Stimulated activated CD8-positive, alpha-beta memory T cell treated with anti-CD3 and anti-CD28 coated beads, Interleukin-2, amount 100 ng/mL, for 1 hour (primary cell): ENCODE measurements at places on chromosomes 3 and 15.

DNA sequence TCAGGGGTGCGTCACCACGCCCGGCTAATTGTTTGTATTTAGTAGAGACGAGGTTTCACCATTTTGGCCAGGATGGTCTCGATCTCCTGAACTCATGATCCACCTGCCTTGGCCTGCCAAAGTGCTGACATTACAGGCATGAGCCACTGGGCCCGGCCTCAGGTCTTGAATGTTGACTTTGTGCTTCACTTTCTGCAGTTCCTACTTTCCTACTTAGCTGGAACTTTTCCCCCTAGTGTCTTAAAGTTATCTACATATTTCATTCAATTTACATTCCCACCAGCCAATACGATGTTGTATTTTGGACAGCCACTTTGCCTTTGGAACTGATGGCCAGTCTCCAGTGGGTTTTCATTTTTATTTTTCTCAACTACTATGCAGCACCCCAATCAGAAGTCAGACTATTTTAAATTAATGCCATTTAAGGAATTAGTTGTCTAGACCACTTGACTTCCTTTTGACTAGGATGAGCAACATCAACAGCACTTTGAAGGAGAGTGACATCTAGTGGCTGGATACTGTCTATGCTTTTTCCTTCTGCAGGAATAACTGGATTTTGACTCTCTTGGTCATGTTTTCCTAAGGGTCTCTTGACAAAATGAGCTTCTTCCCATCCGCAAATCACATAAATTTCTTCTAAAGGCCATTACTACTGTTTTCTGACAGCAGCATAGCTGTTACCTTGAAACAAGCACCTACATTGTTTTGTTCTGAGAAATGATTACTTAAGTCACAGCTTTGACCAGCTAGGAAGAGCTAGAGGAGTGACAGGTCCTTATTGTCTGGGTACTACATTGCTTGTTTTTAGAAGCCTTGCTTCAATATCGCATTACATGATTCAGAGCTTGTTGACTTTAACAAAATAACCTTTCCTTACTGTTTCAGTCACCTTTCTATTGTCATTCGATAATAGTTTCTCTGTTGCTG is 140.2 kb downstream of the ITPR1 start:
- DNase-seq, result no peak

GRCh38 chr3:166759736-166760513 is 620.2 kb downstream of the ZBBX start:
- DNase-seq, result no peak

DNA sequence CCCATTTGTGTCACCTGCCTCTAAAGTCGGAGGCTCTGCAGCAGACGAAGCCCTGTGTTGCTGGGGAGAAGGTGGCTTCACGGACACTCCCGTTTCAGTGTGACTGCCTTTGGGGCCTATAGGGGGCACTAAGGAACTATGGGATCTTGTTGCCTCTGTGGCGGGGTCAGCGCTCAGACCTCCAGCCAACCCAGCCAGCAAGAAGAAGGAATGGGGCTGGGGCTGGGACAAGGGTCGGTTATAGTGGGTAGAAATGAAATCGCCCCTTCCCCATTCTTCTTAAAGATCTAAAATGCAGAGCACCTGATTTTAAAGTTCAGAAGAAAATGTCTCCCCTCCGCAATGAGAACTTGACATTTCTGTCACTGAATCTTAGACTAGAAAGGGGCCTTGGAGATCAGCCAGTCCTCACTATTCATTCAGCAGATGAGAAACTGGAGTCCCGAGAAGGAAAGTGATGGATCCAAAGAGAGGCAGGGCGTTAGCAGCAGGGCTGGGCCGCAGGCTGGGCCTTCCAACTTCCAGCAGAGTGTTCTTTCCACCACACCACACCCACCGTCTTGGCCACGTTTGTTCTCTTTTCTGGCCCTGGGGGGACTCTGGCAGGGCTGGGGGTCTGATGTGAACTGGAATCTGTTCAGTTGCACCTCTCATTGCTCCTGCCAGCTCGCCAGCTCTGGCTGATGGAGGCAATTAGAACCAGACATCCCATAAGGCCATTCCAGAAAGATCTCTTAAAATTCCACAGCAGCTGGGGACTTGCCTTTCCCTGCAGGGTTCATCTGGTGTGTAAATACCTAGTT is 195.4 kb downstream of the OPA1 start:
- no peak for DNase-seq

- no peak for DNase-seq
Observed at GRCh38 chr3:16768956-16769355, 115.8 kb upstream of the PLCL2 start.

DNA sequence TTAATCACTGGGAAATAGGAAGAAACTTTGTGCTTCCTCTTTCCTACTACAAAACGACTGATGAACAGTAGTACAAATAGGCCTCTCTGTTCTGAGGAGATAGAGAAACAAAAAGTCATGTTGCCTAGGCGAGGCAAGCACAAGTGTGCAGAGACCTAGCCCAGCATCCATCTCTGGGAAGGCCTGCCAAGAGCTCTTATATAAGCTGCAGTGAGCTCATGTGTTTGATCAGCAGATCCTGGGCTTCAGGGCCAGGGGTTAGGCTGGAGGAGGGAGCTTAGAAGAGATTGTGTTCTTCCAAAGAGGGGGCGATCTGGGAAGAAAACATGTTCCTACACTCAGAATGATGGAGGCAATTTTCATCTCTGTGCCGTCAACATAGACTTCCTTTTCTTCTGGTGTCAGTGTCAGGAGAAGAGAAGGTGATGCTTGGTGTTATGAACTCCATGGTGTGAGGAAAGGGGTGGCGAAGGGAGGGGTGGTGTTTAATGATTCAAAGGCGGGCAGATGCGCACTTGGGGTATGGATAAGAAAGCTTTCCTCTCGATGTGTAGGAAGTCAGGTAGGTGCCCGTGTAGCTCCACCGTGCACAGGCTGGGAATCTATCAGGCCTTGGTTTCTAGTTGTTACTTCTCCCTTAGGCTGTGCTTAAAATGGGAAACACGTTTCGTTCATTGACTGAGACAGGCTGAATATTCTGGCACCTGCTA is 29.5 kb upstream of the ETV5 start:
- DNase-seq, result no peak

- DNase-seq, result no peak
Observed at GRCh38 chr3:37479981-37480380, 305.6 kb upstream of the LRRFIP2 start.

- no peak for DNase-seq
Observed at GRCh38 chr3:71973274-71974030, 188.5 kb upstream of the PROK2 start.

- no peak for DNase-seq
Observed at GRCh38 chr3:138625707-138626365, 17.3 kb downstream of the FAIM start.

- no peak for DNase-seq
Observed at GRCh38 chr3:157046520-157046919, 113.4 kb downstream of the CCNL1 start.

GRCh38 chr3:117130222-117130621 is 420.6 kb downstream of the TUSC7 start:
- no peak for DNase-seq

GRCh38 chr15:45163508-45163856 is 24.3 kb downstream of the SHF start:
- DNase-seq, result no peak

DNA sequence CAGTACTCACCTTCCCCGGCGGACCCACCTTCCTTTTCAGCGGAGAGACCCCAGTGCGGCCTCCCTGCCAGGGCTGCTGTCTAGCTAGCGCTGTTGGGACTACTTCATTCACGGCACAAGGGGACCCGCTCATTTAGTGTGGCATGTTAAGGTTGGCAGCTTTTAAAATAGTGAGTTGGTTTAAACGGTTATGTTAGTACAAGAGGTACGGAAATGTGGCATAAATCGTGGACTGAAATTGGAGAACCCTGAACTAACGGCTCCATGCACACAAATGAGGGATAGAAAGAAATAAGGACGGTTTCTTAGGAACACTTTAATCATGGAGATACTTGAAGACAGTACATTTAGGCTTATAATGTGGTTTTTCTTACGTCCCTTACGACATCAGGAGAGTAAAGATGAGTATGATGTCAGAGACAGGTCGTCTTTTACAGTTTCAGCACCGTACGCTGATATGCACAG is 752 bp downstream of the CEP63 start:
- no peak for DNase-seq

DNA sequence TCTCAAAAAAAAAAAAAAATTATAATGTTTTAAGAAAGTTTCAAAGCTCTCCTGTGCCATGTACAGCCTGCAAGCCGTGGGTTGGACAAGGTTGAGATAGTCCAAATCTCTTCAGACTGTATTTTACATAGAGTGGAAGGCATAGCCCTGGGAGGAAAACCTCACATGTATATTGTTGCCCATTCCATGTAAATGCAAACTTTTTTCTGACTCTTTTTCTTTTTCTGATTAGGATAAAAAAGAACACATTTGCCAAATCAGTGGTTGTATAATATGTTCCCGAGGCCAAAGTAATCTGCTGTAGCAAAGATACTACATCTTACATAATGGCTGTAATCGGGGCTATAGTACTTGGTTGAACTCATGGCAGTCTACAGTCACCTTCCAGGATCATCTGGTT is 35.7 kb upstream of the UBL7 start:
- DNase-seq, result no peak

DNA sequence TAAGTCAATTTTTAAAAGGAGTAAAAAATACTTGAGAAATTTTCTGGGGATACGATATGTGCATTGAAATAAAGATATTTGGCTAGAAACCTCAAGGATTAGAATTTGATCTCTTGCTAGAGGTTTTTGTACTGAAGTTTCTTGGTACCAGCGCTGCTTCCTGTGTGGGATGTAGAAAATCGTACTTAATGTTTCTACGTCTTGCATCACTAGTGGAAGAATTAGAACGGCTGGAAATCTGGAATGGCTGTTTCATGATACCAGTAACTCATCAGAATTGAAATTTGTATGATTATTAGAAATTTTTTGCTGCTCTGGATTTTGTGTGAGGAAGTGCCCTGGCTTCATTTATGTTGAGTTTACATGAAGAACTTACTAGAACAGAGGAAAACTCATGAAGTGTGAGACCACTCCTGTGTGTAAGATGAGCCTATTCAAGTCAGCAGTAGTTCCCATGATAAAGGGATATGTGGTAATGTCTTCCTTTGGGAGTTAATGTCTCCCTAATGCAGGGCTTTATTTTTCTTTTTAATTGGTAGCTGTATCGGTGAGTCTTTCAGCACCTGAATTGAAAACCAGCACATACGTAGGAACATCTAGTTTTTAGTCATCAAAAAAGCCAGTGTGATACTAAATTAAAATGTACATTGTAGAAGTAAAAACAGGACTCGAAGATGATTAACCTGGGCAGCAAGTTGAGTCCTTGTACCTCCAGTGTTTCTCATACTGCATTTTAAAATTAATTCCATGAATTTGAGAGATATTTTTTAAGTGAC is 3.2 kb downstream of the KBTBD8 start:
- DNase-seq, result no peak

GRCh38 chr3:177468331-177468730 is 271.0 kb upstream of the TBL1XR1 start:
- no peak for DNase-seq

GRCh38 chr3:150737874-150738679 is 24.9 kb downstream of the SIAH2 start:
- no peak for DNase-seq

- DNase-seq, result no peak
Observed at GRCh38 chr3:2847062-2847841, 262.9 kb downstream of the IL5RA start.

GRCh38 chr15:66560856-66561525 is 4.8 kb downstream of the LCTL start:
- no peak for DNase-seq

DNA sequence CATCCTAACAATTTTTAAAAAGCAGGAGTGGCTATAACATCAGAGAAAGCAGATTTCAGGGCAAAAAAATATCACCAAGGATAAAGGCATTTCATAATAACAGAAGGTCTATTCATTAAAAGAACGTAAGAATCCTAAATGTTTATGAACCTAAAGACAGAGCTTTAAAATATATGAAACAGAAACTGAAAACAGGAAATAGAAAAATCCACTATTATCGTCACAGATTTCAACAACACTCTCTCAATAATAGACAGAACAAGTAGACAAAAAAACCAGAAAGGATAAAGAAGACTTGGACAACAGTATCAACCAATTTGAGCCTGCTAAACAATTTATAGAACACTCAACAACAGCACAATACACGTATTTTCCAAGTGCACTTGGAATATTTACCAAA is 71.4 kb downstream of the FBXL22 start:
- no peak for DNase-seq

DNA sequence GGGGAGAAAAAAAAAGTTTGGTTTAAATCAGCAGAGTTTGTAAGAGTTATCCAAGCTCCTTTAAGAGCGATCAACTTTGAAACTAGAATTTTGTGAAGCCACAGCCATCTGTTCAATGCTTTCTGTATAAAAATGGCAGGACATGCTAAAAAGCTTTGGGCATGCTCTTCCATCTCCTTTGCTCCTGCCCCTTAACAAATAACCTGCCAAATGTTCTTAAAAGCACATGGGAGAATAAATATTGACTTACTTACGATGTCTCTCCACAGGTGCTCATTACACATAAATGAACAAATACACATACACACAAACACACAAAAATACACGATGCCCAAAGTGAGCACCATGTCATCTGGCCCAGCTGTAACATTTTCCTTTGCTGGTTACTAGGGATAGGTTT is 211.8 kb upstream of the DPH6 start:
- DNase-seq, result no peak

- DNase-seq, result no peak
Observed at GRCh38 chr3:98713984-98714383, 49.2 kb upstream of the ST3GAL6 start.

GRCh38 chr3:113743006-113743630 is 2.9 kb downstream of the NAA50 start:
- DNase-seq, result no peak

DNA sequence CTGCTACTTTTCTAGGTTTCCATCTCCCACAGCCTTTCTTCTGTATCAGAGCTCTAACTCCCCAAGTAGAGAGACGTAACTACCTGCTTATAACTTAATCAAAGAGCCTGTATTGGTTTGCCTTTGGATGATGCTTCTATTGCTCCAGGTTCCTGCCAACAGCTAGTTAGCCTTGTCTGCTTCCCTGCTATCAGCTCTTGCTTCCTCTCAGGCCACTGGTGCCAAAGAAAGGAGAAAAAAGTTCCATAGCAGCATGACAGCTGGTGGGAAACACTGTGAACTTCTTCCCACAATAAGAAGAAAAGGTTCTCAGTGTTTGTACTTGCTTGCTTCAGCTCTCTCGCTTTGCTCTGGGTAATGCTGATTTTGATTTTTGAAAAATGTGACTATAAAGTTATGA is 206.6 kb downstream of the GBE1 start:
- no peak for DNase-seq

DNA sequence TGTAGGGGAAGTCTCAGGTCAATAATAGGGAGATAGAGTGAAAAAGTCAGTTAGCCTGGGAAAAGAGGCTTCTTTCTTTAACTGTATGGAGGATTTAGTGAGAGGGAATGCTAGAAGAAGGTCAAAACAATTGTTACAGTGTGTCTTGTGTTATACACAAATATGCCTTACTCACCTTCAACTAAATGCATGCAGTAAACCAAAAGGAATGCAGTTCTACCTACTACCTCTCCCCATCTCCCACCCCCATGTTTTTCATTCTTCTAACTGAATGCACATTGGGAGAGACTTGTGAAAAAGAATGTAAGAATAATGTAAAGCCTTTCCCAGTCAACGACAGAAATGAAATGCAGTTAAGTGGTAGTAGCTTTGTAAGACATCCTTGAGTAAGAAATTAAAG is 33.8 kb downstream of the CCDC66 start:
- no peak for DNase-seq
